Right renal cortex interstitium (tissue), 3 donors: ENCODE measurements at places on chromosomes 7 and 10.

DNA sequence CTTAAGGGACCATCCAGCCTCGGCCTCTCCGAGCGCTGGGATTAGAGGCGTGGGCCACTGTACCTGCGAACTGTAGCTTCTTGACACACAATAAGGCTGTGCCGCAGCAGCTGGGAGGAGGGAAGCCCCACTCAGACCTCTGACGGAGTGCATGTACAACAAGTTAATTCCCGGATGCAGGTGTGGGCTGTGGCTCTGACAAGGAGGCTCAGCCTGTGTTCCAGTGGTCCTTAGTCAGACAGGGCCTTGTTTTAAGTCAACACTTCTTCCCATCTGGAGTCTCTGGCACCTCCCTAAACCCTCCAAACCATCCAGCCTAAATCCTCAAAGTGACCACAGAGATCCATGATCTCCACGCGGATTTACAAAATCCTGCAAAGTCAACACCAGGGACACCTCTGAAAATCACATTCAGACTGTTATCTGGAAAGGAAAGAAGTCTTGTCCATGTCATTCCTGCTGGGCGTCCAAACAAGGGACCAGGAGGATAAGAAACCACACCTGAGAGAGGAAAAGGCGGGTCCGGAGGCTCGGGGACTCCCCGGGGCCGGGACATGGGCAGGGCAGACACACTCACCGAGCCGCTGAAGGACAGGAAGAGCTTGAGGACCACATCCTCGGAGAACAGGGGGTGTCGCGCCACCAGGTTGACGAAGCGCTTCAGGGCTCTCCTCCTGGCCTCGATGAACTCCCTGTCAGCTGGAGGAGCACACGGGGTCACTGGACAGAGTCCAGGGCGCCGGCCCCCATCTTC, 29.4 kb downstream of the NUDT1 start:
- DNase-seq: no peak

DNA sequence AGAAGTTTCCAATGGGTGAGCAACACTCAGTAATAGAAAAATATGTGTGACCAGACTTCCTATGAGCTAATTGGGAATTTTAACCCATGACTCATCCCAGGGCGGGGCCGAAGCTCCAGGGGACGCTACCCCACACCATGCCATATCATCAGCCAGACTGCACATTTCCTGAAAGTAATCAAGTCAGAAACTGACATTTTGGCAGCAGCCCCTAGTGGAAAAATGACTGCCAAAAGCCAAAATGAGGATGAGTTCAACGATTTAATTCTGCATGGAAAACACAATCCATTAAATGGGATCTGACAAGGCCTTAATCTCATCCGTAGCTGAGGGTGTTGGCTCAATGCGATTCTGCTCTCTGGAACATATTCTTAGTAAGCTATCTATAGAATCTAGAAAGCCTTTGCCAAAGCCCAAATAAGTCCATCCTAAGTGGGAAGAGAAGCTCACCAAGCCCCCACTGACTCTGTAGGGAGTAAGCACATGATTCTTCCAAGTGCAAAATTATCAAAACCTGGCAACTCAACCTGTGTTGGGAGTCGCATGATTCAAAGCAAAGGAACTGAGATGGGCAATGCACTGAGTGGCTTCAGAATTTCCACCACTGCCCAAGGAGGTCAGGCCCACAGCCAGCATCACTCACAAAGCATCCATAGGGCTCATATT, 93.1 kb upstream of the PDE1C start:
- no peak for DNase-seq

- DNase-seq: no peak
Measured at GRCh38 chr10:29836396-29836795, 201.6 kb upstream of the SVIL start.

DNA sequence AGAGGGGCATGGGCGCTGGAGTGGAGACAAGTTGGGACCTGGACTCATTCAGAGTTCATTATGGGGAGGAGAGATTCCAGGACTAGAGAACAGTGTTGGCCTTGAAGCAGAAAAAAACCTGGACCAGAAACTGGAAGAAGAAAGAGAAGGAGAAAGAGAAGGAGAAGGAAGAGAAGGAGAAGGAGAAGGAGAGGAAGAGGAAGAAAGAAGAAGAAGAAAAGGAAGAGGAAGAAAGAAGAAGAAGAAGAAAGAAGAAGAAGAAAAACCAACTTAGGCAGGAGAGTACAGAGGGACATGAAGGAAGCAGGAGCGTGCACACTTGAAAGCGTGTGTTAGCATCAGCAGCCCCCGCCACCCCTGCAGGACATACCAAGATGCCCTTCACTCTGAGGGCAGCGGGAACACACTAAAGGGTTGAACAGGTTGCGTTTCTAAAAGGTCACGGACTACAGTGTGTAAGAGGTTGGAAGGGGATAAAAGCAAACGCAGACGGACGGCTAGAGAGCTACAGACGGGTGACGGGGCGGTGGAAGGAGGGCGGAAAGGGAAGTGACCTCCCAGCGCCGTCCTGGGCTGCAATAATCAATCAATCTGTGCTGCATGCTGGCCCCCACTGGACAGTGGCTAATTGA, 95.3 kb downstream of the SEC61G start:
- no peak for DNase-seq

- DNase-seq: no peak
Measured at GRCh38 chr7:117667456-117667855, 187.6 kb downstream of the CFTR start.

- DNase-seq: no peak
Measured at GRCh38 chr10:55033061-55033460, 232.0 kb upstream of the PCDH15 start.

- no peak for DNase-seq
Measured at GRCh38 chr10:80555415-80555814, 17.7 kb downstream of the SH2D4B start.

DNA sequence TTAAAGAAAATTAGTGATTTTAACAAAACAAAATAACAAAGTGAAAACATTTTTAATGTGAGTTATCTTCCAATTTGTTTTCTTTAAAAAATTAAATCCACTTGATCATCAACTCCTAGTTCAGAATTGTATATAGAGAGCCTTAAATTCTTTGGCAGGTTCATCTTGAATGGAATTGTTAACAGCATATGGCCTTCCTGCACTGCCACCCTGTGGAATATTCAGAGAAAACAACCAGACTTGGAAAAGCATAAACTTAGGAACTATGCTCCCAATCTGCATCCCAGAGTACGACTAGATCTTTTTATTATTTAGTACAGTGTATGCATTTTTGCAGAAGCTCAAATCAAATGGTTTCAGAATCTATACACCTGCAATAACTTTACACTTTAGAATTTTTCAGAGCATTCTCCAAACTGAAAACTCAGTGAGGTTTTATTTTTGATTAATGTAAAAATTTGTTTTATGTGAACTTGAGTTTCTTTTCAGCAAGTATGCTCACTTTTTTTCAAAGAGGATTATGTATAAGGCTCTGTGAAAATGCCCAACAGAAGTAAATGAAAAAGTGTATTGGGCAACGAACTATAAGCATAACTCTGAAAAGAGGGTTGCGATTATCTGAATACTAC, 44.9 kb upstream of the ANK3 start:
- peak; percentile 21 for DNase-seq

DNA sequence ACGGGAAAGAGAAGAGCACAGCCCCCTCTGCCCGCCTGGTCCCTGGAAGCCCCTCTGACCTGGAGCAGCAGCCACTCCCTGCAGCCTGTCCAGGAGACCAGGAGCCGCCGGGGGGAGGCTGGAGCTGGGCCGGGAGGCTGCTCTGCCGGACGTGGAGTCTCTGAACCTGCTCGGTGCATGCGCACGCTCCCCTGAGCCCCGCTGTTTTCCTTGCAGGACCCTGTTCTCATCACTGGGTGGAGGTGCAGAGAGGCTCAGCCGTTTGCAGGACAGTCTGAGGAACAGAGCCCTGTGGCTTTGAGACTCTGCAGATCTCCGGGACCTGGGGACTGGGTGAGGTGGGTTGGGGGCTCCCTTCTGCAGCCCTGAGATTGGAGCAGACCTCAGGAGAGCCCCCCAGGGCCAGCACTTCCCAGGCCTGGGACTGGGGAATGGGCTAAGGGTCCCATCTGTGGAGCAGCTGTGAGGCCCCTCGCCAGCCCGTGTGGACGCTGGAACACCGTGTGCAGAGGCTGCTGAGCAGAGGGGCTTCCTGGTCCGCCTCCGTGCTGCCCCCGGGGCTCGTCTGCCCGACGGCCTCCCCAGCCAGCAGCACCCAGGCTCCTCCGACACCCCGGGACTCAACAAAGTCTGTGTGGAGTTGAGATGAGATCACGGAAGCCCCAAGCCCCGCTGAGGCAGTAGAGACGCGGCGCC, 48.5 kb upstream of the ADGRA1 start:
- no peak for DNase-seq

- DNase-seq: peak; percentile 31
Measured at GRCh38 chr7:24812305-24812945, 55.2 kb upstream of the GSDME start.

- no peak for DNase-seq
Measured at GRCh38 chr7:78124216-78124615, 325.6 kb downstream of the PHTF2 start.

- no peak for DNase-seq
Measured at GRCh38 chr10:3570131-3570729, 214.8 kb downstream of the KLF6 start.

DNA sequence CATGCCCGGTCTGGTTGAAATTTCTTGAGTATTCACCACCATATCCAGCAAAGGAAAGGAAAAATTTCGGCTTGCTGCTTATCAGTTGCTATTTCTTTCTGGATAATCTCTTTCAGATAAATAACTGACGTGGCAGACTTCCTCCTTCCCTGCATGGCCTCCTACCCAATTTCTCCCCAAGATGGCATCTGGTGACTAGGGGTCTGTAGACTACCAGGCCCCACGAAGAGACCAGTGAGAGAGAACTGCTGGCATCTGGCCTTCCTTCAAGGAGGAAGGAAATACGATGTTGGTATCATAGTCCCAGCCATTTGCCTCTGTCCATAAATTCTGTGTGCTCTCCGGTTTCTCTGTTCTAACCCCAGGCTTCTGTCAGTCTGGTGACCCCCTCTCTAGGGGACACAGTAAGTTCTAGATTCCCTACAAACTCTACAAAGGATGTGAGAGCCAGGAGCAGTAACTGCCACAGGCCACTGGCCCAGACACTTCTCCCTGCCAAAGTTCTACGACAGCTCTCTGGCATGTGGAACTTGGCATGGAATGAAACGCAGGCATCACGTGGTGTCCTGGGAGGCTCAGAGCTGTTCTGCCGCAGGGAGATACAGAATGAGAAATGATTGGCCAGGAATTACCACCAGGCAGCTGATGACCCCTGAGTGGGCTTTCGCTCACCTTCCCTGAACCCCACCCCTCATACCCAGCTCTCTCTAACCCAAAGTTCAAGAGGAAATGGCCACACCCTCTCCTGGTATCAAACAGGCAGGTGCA, 30.0 kb upstream of the MSRB2 start:
- DNase-seq: no peak

DNA sequence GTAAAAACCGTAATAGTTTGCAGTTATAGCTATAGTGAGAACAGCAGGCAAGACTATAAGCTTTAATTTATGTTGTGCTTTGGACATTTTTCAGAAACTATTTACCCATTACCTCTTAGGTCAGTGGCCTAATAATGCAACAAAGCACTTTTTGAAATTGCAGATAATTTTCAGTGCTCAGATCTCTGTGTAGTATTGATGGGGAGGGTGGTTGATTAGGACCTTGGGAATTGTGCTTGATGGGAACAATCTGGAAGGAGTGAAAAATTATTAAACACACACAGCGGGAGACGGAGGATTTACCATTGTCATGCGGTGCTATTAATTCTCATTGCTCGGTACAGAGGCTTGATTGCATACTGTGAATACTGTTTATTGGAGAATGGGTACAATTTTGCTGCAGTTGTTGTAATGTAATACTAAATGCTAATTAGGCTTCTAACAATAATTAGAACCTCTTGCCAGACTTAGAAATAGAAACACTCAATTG, 304.8 kb downstream of the LRMDA start:
- no peak for DNase-seq
